CD4-positive, alpha-beta T cell treated with Interferon gamma for 1 hour (primary cell): ENCODE measurements at places on chromosomes 1 and 21.

- DNase-seq: no peak
Observed at GRCh38 chr1:10302416-10302815, 92.0 kb downstream of the KIF1B start.

GRCh38 chr1:212317916-212318315, 32.7 kb downstream of the PPP2R5A start:
- DNase-seq: no peak

DNA sequence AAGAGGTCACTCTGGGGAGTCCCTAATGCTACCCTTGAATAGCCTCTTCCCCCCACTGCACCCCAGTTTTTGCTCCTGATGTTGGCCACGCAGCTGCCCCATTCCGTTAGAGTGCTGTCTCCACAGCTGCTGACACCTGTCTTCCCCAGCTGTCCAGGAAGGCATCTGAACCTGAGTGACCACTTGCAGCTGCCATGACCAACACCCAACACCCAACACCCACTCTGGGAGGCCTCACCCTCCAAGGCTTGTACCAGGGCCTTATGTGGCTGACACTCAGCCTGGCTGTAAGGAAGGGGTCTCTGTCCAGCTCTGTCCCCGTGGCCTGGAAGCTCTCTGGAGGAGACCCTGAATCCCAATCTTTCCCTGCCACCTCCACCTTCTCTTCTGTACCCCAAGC, 26.7 kb upstream of the LDLRAP1 start:
- DNase-seq: no peak

DNA sequence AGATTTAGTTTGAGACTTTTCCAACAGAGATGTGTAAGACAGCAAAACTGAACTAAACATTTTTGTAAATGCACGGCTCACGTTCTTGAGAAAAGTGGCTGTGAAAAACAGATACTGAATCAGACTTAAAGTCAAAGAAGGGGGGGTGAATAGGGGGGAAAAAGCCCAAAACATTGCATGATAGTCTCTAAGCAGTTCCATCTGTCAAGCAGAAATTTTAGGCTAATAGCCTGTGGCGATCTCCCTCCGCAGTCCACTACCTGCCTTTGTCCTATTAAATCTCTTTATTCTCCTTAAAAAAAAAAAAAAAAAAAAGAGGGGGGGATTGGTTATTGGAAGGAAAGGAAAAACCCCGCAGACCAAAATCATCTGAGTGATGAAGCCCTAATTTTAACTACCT, 217.6 kb upstream of the NFIA start:
- DNase-seq: no peak

DNA sequence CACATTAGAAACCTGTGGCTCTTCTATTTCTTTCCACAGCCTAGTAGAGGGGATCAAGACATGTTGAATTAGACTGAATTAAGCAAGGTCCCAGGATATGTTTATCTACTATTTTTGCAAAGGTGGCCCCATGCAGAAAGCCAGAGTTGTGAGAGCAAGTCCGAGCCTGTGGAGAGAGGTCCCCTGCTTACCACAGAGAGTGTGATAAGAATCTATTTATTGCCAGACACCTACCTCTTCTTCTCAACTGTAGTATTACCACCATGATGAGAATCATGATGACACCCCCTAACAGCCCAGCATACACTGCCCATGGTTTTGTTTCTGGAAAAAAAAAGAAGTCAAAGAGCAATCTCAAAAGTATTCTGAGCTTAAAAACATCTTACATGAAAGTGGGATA, 23.0 kb downstream of the SLAMF1 start:
- DNase-seq: no peak
